Type B pancreatic cell (in vitro differentiated cells): ENCODE measurements at places on chromosomes 4 and X.

- no peak for DNase-seq
Observed at GRCh38 chrX:27597508-27597907, 7.4 kb downstream of the DCAF8L2 start.

DNA sequence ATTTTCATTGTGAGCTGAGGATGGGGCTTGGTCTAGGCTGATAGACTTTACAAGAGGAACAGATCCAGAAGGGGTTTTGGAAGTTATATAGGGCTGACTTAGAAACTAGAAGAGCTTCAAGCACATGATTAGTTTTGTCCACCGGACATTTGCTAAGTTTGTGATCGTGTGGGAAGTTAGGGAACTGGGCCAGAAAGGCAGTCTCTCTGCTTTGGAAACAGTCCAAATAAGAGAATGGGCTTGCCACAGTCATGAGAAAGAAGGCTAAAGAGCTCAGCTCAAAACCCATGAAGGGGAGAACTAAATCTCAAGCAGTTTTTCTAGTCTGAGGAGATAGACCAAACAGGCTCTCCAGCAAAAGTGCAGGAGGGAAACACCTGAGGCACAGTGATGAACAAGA, 67.8 kb downstream of the ZNF674 start:
- DNase-seq, result no peak

DNA sequence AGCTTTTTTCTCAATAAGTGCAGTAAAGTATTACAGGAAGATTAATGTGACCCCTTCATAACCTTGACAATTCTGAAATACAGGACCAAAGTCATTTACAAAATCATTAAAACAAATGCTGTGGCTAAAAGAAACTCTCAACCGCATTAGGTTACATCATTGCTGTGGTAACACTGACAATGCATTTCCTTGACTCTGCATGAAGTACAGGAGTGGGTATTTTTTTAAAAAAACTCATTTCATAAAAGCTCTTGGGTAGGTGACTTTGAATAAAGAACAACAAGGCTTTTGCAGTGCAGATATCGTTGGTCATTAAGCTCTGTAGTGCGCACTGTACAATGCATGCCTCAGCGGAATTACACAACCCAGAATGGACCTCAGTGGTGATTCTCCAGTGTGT, 23.4 kb upstream of the XK start:
- no peak for DNase-seq

DNA sequence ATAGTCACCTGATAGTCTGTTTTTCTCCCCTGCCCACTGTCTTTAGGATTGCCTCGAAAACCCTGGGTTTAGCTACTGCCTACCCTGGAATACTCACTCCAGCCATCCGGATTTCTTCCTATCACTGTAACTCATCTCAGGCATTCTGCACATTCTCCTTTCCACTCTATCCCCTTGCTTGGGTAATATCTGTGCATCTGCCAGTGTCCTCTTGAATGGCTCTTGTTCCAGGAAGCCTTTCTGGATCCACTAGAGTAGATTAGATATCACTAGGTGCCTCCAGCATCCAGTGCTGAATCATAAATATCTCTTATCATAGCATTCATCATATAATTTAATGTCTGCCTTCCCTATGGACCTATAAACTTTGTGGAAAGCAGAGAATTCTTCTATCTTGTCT, 17.1 kb upstream of the GALNT7 start:
- DNase-seq, result no peak

- DNase-seq, result no peak
Observed at GRCh38 chr4:44756559-44756958, 30.2 kb upstream of the GNPDA2 start.

DNA sequence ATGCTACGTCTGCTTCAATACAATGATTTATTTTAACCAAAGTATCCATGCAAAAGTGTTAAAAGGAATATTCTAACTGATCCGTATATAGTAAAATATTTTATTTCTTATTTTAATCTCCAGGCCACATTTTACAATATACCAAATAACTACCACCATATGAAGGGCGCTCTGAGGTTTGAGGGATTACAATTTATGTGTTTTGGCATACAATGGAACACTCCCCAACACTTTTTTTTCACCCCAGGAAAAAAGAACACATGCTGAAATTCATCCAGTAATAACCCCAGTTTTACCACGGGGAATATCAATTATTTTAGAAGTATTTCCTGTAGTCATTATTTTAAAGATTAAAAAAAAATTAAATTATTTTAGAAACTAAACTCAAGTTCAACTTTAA, 65.4 kb downstream of the APBB2 start:
- DNase-seq, result no peak

GRCh38 chr4:74682567-74683359, 111.6 kb downstream of the BTC start:
- DNase-seq, result no peak

- no peak for DNase-seq
Observed at GRCh38 chr4:91325495-91325894, 978.3 kb upstream of the GRID2 start.

DNA sequence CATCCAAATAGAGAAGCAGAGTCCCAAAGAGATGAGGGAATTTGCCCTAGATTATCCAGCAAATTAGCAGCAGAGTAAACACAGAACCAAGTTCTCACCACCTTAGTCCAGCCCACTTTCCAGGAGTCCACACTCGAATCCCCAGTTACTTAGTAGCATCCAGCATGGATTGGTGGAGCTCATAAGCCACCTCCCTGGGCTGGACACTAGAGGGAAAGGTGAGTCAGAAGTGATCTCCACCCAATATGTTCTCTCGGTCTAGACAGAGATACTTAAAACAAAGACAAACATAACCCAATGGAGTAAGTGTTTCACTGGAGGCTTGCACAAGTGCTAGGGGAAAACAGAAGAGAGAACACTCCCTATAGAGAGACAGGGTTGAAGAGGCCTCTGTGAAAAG, 105.1 kb upstream of the CPEB2 start:
- no peak for DNase-seq

GRCh38 chr4:182537031-182537795, 294.0 kb downstream of the TENM3 start:
- DNase-seq, result no peak

DNA sequence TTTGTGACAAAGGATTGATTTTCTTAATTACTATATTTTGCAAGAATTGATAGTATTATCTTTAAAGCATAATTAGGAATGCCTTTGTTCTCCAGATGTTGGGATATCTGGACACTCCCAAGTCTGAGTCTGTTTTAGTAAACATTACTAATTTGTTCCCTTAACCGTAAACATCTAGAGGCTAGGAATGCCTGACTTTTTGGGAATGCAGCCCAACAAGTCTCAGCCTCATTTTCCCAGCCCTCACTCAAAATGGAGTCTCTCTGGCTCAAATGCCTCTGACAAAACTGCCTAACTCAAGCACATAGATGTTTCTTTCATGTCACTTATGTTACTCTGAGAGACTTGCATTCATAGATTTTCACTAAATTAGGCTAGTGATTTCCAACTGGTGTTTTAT, 297.0 kb upstream of the CLNK start:
- DNase-seq, result no peak

DNA sequence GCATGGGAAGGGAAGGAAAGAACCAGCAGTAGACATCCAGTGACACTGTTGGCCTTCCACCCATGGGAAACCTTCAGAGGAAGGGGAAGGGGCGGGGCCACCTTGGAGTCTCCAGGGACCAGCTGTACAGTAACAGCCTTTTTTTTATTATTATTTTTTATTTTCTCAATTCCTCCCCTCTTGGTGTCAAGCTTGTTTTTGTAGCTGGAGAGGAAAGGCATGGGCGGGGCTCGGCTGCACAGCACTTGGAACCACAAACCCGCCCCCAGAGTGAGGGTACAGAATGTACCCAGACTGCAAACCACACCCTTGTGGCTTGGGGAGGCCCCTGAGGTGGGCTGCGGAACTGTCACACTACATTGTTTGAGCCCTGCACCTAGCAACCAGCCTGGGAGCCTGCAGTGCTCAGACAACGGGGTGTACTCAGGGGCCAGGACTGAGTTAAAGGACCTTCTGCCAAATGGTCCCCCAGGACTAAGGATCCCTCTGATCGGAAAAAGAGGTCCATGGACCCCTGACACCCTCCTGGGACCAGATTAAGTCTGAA, 45.7 kb downstream of the PRPS1 start:
- DNase-seq, result no peak

- DNase-seq, result no peak
Observed at GRCh38 chr4:38723726-38724474, 58.9 kb downstream of the TLR10 start.

GRCh38 chrX:113726466-113726865, 857.4 kb upstream of the HTR2C start:
- DNase-seq, result no peak

DNA sequence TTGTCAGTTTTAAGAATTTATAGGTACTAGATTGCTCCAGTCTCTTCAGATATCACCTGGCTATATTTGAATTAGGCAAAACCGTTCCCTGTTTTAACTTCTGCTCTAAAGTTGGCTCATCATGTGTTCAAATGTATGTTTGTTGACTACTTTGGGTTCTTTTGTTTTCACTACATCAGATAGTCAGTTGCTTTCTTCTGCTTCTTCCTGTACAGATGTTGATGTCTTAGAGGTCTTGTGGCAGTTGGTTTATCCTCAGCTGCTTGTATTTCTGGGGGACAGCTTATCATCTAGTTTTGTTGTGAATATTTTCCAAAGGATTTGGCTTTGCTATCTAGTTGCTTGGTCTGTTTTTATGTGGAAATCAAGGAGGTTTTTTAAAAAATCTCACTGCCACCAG, 28.0 kb downstream of the TBC1D19 start:
- no peak for DNase-seq

DNA sequence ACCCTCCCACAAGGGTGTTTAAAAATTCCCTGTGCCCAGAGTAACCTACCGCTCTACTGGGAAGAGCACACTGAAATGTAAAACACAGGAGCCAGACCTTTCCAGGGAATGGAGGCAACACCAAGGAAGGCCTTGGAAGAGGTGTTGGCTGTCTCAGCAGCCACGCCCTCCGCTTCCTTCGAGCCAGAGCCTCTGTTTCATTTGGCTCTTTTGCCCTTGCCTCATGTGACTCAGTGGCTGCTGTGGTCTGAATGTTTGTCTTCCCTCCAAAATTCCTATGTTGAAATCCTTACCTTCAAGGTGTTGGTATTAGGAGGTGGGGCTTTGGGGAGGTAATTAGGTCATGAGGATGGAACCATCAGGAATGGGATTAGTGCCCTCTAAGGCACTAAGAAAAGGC, 11.3 kb downstream of the SCD5 start:
- DNase-seq, result no peak

GRCh38 chr4:3729882-3730226, 36.3 kb upstream of the ADRA2C start:
- no peak for DNase-seq

DNA sequence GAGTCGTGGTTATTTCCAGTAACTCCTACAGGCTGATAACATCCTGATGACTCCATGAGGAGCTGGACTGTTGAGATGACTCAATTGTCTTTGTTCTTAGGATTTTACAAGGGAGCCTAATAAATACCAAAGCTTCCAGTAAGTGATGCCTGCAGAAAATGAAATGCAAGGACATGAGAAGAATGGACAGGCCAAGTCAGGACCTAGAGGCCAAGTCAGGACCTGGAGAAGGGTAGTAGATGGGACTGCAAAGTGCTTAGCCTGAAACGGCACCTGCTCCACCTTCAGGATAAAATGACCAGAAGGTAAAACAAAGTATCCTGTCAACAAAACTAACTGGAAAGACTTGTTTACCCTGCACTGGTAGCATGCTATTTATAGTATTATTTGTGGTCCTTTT, 6.4 kb upstream of the SLC10A6 start:
- DNase-seq, result no peak

DNA sequence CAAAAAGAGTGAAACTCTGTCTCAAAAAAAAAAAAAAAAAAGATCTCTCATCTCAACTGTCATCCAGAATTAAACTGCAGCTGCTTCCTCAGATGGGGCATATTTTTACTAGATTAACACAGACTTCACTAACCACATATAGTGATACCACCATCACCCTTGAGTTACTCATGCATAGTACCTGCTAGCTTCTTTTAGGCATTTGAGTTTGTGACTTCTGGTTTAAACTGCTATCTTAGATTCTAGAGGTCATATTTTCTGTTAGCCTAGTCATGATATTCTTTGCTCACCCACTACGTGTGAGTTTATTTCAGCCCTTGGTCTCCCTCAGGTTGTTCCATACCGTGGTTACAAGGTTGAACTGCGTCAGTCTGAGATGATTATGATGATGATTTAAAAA, 154.9 kb upstream of the BMP3 start:
- DNase-seq, result no peak

GRCh38 chrX:56764975-56765791, 36.1 kb downstream of the NBDY start:
- no peak for DNase-seq

DNA sequence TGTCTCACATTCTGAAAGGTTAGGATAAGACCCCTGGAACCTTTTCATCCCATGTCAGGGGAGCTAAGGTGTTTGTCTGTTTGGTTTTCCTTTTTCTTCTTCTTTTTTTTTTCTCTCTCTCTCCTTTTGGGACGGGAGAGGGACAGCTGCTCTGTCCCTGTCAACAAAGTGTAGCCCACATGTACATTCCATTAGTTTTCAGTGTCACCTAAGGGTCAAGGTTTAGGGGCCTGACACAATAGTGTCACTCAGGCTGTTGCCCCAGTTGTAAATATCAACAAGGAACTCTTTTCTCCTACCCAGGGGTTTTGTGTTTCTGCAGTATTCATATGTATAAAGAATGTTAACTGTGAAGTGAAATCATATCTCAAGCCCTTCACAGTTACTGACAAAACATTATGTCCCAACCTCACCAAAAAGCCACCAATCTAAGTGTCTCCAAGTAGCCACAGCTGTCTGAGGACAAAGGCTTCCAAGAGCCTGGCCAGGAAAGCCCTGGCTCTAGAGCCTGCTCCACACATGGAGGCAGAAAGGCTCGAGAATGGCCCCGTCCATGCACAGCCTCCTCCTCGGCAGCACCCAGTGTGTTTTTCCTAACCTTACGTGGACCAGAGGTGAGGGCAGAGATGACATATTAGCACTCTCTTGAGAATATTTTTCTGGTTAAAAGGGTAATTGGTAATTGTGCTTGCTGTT, 9.4 kb downstream of the IRF2 start:
- DNase-seq, result no peak

- DNase-seq, result no peak
Observed at GRCh38 chr4:168618577-168619265, 121.9 kb downstream of the PALLD start.

DNA sequence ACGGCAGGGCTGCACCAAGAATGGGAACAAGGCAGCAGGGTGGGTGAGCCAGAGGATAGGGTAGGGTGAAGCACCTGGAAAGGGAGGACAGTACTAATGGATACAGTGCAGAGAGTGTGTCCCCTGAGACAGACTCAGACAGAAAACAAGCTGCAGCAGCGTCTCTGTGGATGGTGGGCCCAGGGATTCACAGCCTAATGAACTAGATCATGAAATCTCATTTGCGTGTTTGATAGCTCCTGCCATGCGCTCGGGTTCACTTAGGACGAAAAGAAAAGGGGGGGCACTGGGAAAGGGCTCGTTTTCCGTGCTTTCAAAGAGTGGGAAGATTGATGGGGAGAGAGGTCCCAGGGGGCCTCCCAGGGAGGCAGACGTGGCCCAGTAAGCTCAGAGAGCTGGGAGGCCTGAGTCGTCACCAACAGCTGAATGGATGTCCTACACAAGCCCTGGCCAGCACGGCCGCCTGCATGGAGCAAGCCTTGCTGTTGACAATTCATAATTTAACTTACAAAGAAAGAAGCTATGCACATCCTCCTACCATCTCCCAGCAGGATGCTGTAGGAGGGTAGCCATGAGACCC, 446.9 kb downstream of the BCOR start:
- no peak for DNase-seq
